ENCODE measurements at places on chromosomes 16 and 17.

DNA sequence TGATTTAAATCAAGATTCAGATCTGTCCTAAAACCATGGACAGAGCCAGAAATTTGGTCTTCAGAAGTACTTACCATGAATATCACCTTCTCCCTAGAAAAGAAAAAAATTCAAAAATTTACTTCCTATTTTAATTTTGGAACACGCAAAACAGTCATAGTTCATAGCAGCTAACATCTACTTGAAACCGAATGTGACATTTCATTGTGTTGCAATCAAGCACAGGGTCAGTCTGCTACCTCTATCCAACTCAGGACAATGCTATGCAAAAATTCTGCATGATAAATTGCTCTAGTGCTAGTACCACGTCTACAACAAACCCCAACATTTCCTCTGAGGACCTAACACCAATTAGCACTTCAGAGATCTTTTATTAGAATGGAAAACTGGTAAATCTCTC lies 7.7 kb downstream of the JPT1 start:
- no peak for DNase-seq

DNA sequence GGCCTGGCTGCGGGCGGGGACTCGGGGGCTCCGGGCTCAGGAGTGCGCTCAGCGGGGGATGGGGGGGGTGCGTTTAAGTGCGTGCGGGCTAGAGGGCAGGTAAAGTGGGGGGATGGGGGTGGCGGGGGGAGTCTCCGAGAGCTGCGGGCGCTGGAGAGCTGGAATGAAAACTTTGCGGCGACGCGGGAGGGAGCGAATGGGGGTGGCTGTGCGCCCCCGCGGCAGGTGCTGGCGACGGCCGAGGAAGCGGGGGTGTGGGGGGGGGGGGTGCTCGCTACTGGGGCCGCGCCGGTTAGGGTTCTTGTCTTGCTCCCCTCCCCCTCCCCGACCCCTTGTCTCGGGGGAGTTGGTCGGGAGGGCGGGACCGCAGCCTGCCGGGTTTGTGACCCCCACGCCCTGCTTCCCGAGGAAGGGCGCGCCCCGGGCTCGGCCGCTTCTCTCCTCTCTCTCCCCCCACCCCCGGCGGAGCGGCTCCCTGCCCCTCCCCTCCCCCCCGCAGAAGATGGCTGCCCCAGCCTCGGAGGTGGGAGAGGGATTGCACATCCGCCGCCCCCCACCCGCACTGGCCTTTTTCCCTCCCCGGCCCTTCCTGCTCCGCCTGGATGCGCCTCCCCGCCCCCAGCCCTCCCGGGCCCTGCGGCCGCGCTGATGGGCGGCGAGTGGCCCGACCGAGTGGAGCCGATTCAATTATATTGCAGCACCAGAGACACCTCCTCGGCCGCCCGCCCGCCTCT lies 649 bp downstream of the GSE1 start:
- DNase-seq = peak; percentile 85

GRCh38 chr16:56370185-56370874 lies 55.0 kb downstream of the AMFR start:
- DNase-seq = no peak

GRCh38 chr16:73572135-73572828 lies 524.4 kb upstream of the ZFHX3 start:
- DNase-seq = peak; percentile 55

- DNase-seq = no peak
Observed at GRCh38 chr16:3256146-3256865, at the start of gene MEFV. Gene MEFV (minus strand): TSS chr16:3256633. CDS start chr16:3256587, 46 bp downstream.

- DNase-seq = no peak
Observed at GRCh38 chr17:20116683-20117309, 107.6 kb downstream of the SPECC1 start.

GRCh38 chr16:11180489-11180888 lies 75.5 kb downstream of the SOCS1 start:
- no peak for DNase-seq

DNA sequence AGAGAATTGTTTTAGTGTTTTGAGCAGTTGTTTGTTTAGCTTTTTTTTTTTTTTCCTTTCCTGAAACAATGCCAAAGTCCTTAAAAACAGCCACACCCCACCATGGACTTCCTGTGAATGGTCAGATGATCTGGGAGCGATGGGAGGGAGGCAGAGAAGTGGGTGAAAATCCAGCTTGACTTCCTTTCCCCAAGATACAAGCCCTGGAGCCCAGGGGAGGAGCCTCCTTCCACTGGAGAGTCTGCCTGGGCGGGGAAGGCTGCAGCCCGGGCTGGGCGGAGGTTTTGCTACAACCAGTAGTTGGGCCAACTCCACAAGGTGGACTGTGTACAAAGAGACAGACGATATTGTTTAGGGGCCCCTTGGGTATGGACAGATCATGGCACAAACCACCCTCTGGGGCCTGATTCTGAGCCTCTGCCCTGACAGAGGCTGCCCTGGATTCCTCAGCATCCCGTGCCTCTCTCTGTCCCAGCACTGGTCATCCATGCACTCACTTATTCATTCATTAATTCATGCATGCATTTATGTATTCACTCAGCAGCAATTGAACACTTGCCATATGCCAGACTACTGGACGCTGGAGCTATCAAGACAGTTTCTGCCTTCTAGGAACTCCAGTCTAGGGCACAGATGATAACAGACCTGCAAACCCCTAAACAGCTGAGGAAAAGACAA lies 29.8 kb downstream of the WSB1 start:
- DNase-seq = no peak

DNA sequence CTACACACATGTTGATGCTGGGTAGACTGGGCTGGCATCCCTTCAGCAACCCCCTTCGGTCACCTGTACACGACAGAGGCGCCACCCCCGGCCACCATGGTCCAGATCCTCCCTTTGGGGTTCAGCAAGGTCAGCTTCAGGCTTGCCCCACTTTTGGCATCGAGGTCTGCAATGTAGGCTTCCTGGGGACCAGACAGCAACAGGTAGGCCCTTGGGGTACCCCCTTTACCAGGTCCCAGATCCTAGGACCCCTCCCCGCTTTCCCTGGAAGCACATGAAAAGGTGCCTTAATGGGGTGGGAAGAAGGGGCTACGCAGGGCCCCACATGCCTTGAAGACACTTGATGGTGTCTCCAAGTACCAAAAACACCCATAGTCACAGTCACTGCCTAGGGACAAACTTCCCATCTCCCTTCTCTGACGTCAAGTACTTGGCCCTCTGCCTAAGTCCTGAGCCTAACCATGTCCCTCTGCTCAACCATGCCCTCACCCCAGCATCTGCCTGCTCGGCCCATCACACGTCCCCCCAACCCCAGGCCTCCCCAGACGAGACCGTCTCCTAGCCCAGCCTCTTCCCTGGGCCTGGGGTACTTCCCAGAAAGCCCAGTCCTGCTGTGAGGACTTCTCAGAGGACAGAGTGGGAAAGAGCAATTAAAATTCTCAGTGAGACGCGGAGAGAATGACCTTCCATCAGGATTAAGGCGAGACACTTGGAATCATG lies 12.1 kb downstream of the ACLY start:
- DNase-seq = no peak
